ENCODE measurements at places on chromosomes 11 and 22.
A peak's percentile ranks its signal among the peaks of the same experiment; 100 is the strongest.

DNA sequence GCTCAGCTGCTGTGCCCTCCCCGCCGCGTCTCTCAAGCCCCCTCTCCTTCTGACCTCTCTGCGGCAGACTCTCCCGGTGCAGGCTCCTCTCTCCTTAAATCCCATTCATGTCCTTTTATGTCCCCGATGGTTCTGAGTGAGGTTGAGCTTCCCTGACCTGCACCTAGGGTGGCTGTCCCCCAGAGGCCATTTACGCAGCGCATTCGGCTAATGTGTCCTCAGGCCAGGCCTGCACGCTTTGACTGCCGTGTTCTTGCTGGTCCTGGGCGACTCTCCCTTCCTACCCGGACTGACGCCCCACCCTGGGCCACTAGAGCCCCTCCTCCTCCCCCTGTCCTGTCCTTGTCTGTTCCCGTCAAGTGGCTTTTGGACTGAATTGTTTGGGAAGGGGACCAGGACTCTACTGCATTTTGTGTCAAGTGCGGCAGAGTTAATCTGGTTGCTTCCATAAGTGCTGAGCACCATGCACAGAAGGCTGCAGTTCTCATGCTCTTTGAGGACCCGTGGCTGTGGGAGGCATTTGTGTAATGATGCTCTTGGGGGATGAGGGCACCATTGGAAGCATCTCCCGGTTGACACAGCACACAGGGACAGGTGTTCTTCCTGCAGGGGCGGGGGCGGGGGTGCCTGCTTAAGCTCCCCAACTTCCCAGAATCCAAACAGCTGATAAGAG lies 37.1 kb downstream of the IGHMBP2 start:
- DNase-seq, result no peak

- DNase-seq, result no peak
Observed at GRCh38 chr11:2310786-2311352, 9.1 kb downstream of the TSPAN32 start.

DNA sequence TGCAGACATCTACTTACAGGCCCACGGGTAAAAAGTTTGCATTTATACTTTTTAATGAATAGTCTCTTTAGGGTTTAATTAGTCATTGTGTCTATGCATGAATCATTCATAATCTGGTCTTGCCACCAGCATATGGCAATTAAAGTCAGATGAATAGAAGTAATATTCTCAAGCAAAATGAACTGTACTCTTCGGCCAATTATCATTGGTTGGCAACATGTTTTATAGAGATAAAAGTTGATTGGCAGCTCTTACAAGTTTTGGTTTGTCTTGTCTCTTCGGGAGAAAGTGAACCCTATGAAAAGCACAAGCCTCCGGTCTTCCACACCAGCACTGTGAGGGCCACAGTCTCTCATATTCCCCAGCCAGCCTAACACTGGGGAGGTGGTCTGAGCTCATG lies 97.8 kb downstream of the OSBP2 start:
- DNase-seq, result no peak

GRCh38 chr11:100731471-100731870 lies 44.4 kb downstream of the ARHGAP42 start:
- no peak for DNase-seq

DNA sequence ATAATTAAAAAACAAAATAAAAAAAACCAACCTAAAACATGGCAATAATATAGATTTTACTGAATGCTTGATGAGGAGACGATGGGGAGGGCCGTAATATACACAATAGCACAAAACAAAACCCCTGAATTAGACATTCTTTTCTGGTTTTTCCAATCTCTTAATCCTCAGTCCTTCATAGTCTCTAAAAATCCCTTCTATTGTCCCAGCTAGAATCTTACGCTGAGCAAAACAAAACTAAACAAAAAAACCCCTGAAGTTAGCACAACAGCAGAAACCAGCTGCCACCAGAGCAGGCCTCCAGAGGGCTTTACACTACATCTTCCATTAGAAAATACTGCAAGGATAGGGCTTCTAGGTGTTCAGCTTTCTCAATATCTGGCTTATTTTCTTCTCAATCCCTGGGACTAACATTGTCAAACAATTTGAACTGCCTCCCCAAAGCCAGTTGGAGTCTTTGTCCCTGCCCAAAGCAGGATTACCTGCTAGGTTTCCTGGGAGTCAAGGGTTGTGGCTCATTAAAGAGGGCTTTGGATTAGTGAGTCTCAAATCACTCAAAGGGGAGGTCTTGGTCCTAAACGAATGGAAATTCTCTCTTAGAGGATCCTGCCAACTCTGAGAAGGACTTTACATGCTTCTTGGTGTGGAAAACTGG lies 2.1 kb upstream of the RNF26 start:
- no peak for DNase-seq

DNA sequence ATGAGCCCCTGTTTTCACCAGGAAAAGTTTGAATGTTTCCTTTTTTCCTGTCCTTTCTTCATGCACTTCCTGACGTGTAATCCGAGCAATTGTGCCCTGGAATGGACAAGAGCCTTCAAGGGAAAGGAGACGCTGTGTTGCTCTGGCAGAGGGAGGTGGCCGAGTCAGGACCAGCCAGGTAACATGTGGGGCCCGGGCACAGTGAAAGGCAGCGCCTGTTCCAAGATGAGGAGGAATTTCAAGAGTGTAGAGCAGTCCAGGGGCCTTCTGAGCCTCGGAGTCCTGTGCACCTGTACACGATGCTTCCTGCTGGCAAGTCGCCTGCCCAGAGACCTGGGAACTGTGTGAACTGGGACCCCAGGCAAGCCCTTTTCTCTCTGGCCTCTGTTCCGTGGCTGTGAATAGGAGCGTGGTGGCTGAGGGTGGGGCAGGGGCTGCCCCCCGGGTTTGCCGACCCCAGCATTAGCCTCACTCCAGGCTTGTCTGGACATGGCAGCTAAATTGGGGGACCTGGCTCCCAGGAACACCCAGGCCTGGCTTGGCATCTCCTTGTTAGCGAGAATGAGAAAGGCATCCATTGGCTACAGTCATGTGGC lies 92.0 kb downstream of the MYEOV start:
- DNase-seq, result no peak

- DNase-seq, result peak; percentile 70
Observed at GRCh38 chr11:45146072-45147016, at the start of gene PRDM11. Gene PRDM11 (plus strand): TSS chr11:45146639. CDS start chr11:45181767, 35,128 bp downstream.

DNA sequence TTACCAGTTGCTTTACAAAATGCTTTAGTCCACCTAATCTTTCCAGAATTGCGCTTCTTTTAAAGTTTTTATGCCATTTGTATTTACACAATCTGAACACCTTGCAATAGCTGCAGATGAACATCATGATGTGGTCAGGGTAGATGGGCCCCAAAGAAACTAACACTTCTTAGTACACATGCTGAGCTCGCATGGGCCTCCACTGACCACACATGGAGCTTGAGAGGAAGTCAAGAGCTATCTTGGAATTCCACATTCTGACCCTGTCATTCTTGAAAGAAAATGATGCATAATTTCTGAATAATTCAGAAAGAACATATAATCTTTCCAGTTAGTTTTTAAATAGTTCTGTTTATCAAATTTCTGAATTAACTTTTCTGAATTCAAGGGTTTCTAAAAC lies 7.7 kb downstream of the LIPT2 start:
- DNase-seq, result no peak

GRCh38 chr11:112789481-112789880 lies 171.7 kb upstream of the NCAM1 start:
- no peak for DNase-seq

GRCh38 chr11:86956905-86957195 lies 1.7 kb upstream of the FZD4 start:
- DNase-seq, result no peak

GRCh38 chr11:132586801-132587200 lies 945.5 kb downstream of the OPCML start:
- DNase-seq, result no peak

- no peak for DNase-seq
Observed at GRCh38 chr11:18203723-18204122, 31.1 kb downstream of the MRGPRX4 start.

DNA sequence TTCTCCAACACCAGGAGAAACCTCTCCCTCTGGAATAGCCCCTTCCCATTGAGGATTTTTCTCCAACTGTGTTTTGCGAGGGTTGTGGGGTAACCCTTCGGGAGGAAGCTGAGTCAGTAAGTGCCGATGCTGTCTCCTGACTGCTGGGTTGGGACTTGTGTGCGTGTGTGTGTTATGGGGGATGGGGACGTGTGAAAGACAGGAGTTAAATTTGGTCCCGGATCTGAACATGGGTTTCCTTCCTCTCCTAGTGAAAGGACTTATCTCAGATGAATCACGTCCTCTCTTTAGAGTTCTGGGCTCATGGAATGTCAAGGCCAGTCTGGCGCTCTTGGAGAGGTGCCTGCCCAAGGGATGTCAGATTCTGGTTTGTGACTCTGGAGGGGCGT lies 33.3 kb downstream of the KIAA1671 start:
- DNase-seq, result no peak

- DNase-seq, result no peak
Observed at GRCh38 chr11:90919332-90919731, 696.5 kb upstream of the CHORDC1 start.

DNA sequence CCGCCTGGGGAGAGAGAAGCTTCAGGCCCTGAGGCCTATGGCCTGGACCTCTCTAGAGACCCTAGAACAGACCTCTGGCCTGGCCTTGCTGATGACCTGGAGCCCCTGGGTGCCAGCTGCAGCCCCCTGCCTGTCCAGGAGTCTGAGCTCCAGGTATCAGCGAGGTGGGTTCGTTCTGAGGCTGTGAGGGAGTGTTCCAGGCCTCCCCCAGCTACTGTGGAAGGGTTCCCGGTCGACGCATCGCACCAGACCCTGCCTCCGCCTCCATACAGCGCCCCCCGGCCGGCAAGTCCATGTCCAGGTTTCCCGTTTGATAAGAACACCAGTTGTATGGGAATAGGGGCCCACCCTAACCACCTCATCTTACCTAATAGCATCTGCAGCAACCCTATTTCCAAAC lies 111.1 kb downstream of the KCNQ1 start:
- no peak for DNase-seq

- no peak for DNase-seq
Observed at GRCh38 chr11:824292-824880, 3.3 kb upstream of the CRACR2B start.

DNA sequence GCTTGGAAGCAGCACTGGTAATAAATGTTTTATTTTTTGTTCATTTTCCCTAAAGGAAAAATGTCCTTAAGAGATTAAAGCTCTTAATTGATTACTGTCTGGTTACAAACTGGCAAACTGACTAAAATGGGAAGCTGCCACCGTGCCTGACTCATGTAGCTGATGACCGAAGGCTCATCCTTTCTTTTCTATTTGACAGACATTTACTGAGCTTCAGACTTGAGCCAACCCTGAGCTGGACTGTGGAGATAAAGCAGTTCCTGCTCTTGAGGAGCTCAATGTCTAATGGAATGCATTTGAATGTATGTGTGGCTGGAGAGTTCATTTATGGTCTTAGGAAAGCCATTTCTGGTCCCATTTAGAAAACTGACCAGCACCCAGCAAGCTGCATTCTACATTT lies 91.3 kb downstream of the RNF169 start:
- no peak for DNase-seq

- no peak for DNase-seq
Observed at GRCh38 chr11:69765498-69765995, 9.6 kb downstream of the FGF4 start.

- no peak for DNase-seq
Observed at GRCh38 chr22:20407829-20408228, 13.9 kb downstream of the ZNF74 start.

DNA sequence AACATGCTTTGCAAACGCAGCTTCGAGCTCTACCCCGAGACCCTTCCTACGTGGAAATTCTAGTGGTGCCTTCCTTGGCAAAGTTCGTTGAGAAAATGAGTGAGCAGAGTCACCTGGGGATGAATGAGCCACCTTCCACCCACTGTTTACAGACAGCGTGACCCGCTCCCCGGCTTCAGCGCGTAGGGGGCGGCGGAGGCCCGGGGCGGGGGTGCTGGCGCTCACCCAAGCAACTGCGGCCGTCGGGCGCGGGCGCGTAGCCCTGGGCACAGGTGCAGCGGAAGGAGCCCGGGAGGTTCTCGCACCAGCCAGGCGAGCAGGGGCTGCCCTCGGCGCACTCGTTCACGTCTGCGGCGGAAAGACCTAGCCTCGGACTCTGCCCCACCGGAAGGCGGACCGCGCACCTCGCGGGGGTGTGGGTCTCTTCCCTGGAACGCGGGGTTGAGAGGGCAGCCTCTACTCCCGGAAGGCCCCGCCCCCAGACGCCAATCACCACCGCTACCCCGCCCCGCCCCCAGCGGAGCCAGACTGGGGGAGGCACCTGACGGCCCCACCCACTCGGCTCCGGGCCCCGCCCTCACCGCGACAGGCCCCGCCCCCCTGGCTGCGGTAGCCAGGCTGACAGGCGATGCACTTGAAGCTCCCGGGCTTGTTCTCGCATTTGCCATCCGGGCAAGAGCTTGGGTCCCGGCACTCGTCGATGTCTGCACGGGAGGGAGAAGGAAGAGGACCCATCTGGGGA lies 11.8 kb downstream of the LTBP3 start:
- DNase-seq, result peak; percentile 99

DNA sequence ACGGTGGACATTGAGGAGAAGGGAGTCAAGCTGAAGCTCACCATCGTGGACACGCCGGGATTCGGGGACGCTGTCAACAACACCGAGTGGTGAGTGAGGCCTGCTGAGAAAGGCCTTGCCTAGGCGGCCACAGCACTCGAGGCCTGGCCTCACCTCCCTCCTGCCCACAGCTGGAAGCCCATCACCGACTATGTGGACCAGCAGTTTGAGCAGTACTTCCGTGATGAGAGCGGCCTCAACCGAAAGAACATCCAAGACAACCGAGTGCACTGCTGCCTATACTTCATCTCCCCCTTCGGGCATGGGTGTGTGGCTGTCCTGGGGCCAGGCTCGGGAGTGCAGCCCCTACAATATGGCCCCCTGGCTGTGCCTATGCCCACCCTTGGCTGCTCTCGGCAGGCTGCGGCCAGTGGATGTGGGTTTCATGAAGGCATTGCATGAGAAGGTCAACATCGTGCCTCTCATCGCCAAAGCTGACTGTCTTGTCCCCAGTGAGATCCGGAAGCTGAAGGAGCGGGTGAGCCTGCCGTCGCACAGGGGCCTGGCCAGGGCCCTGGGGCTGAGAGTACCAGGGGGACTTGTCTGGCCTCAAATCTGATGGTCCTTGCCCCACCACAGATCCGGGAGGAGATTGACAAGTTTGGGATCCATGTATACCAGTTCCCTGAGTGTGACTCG lies 3.0 kb upstream of the GP1BB start:
- DNase-seq, result no peak
